ENCODE measurements at places on chromosomes 4 and X. TPM values are rescaled to one million over a fixed set of nuclear protein-coding genes. Genes with fewer than 3 reads are reported as not detected.

Gene MAGEB17
- not detected for polyA plus RNA-seq

Gene SLC34A2
- polyA plus RNA-seq: not detected

Gene MAB21L2
- polyA plus RNA-seq: 0.11 TPM

Gene CENPVL2
- not detected for polyA plus RNA-seq

Gene PCDH7
- polyA plus RNA-seq: not detected

Measured in GM12878 (cell line).